ENCODE measurements at places on chromosomes 7 and 10. TPM values are rescaled to one million over a fixed set of nuclear protein-coding genes. Genes with fewer than 3 reads are reported as not detected.
A peak's percentile ranks its signal among the peaks of the same experiment; 100 is the strongest.

DNA sequence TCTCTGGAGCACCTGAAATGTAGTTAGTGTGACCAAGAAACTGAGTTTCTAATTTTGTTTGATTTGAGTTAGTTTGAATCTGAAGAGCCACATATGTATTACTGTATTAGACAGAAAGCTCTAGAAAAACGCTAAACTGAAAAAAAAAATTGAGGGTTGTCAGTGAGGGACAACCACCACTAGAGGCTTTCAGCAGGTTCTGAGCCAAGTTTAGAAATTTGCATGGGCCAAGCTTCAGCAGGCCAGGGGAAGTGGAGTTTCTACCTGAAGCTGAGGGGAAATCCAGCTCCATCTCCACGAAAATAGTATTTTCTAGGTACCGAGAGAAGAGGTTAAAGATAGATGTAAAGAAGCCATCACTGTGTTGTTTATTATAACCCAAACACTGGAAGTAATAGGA is 77.9 kb upstream of the PLXNA4 start:
- H3K27me3 ChIP-seq: no peaks in the 10 kb centered on the region
- H3K4me1 ChIP-seq: peaks cover 7% of the 10 kb centered on the region
- H3K27ac ChIP-seq: no peak overlapping the region

DNA sequence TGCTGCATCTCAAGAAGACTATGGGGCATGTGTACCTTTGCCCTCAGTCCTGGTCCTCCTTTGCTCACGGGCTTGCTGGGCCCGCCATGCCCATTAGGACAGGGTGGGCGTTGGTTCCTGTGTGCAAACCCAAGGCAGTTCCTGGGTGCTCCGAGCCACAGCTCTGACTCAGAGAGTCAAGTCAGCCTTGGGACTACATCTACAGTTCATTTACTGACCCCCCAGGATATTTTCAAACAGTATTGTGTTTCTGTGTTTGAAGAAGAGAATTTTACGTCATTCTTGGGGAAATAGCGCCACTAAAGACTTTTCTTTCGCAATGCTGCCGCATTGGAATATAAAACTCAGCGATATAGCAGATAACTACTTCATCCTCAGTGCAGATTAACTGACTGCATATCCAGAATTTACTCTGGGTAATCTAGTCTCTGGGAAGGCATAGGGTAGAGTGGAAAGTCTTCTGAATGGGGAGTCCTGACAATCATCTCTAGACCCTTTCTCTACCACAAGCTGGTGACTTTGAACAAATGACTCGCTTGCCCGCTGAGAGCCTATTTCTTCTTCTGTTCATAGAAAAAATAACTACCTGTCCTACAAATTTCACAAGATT is 638.9 kb upstream of the FZD8 start:
- H3K27ac ChIP-seq: no peak overlapping the region
- peaks cover 7% of the 10 kb centered on the region for H3K4me1 ChIP-seq
- H3K36me3 ChIP-seq: no peaks in the 10 kb centered on the region
- H3K27me3 ChIP-seq: no peaks in the 10 kb centered on the region
- H3K4me3 ChIP-seq: no peak overlapping the region
- DNase-seq: no peak

DNA sequence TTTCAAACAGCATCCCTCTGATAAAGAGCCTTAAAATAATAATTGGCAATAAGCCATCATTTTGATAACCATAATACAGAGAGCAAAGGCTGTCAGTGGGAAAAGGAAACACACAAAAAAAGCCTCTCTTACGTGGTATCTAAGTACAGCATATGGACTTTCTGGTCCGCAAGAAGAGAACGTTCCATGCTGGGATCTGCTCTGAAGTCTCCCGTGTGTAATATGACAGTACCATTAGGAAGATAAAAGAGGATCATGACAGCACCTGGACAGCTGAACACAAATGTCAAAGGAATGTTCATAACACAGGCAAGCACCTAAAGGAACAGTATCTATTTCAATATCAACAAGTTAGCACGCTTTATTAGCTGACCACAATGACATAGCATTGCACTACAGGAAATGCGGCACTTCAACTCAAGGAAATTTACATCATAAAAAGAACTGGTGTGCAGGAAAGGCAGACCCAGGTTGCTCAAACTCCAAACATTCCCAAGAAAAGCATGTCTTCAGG is 9.9 kb downstream of the DCLRE1A start:
- no peaks in the 10 kb centered on the region for H3K27me3 ChIP-seq
- H3K36me3 ChIP-seq: no peaks in the 10 kb centered on the region
- H3K4me3 ChIP-seq: no peak overlapping the region
- DNase-seq: no peak

DNA sequence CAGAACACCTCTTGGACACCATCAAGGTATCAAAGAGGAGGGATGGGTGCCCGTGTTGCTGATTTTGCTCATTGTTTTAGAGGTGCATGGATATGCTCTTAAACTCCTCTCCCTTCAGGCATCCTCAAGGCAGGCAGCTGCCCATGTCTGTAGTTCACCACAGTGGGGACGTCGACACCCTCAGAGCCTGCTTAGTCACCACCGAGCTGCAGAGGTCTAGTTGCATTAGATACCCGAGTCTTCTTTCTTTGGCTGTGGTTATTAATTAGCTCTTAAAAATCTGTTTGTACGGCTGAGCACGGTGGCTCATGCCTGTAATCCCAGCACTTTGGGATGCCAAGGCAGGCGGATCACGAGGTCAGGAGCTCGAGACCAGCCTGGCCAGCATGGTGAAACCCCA is 24.7 kb upstream of the TSPAN13 start:
- H3K4me3 ChIP-seq: no peak overlapping the region
- H3K27ac ChIP-seq: no peak overlapping the region

- no peaks in the 10 kb centered on the region for H3K27me3 ChIP-seq
- no peaks in the 10 kb centered on the region for H3K36me3 ChIP-seq
- no peaks in the 10 kb centered on the region for H3K4me1 ChIP-seq
- DNase-seq: no peak
Observed at GRCh38 chr10:61390851-61391250, 62.3 kb downstream of the TMEM26 start.

DNA sequence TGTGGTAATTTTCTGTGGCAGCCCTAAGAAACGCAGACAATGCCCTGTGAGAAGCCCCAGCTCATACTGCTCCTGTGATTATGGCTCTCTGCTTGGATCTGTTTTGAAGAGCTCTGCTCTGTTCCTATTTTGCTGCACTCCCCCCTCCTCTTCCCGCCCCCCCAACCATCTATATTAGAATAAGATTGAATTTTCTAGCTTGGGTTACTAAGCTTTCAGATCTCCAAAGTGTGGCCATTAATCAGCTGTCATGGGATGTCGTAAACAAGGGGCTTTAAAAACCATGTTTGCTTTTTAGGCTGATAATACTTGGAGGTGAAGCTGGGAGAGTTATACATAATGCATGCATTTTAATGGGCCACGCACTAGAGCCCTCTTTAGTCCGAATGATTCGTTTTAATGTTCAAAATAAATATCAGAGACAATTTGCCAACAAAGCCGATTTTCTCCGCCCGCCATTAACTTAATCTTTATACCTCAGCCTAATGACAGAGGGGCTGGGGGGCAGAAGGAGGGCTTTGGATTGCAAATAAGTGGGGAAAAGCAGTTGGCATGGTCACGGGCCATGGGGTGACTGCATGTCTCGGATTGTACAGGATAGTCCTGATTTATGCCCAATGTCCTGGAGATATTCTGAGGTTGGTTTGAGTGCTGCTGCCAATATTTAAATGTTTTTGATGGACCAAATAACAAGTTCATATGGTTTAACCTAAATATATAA is 165.5 kb downstream of the RPS24 start:
- H3K27me3 ChIP-seq: no peaks in the 10 kb centered on the region
- H3K4me1 ChIP-seq: no peaks in the 10 kb centered on the region
- DNase-seq: no peak

DNA sequence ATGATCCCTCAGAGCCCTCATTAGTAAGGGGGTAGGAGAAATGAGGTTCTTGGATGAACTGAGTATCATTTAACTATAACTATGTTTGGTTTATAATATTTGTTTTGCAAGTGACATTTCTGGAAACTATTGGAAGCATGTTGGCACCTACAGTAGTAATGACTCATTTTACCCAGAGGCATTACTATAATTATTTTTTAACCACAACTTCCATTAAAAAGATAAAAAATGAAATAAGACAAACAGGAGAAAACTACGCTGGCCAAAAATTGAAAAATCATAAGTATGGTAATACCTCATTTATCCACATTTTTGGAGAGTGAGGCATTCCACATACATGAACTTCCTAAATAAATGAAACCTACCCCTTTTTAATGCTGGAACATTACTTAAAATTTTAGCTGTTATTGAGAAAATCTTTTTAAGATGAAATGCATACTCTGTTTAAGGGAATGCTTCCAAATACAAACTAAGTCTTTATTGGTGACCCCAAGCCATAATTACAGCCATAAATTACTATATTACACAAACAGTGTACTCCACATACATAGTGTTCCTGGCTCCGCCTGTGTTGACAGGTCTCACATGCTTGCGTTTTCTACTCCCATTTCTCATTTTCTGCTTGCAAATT is 84.6 kb upstream of the CAPZA2 start:
- no peaks in the 10 kb centered on the region for H3K36me3 ChIP-seq
- DNase-seq: no peak
- H3K4me1 ChIP-seq: peaks cover 45% of the 10 kb centered on the region
- peak overlapping the region; percentile 32 for H3K27ac ChIP-seq
- no peak overlapping the region for H3K4me3 ChIP-seq
- H3K27me3 ChIP-seq: no peaks in the 10 kb centered on the region

- peak overlapping the region; percentile 97 for H3K27ac ChIP-seq
- H3K27me3 ChIP-seq: no peaks in the 10 kb centered on the region
- peak overlapping the region; percentile 96 for H3K4me3 ChIP-seq
- peaks cover 60% of the 10 kb centered on the region for H3K4me1 ChIP-seq
- no peaks in the 10 kb centered on the region for H3K36me3 ChIP-seq
Observed at GRCh38 chr7:74174606-74175082, 488 bp downstream of the EIF4H start.

DNA sequence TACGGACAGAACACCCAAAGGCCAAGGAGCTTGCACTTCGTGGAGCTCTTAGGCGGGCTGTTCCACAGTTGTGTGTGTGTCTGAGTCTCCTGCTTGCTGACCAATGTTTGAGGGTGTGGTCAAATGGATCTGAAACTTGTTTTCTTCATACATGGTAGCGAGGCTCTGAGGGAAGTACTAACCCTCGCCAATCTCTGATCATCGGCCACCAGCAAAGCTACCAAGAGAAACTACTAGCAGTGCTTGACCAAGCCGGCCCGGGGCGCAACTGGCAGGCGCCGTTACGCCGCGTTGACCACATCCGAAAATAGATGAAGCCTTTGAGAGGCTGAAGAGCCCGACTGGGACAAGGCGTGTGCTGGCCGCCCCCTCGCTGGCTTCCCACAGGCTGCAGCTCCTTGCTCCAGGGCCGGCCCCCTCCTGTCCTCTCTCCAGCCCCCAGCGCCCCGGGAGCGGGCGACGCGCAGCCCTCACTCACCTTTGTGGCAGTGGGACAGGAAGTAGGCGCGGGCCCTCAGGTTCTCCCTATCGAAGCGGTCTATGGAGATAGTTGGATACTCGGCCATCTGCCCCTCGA is 384 bp downstream of the DCLRE1C start:
- peak overlapping the region; percentile 91 for H3K27ac ChIP-seq
- peaks cover 17% of the 10 kb centered on the region for H3K4me1 ChIP-seq
- DNase-seq: peak; percentile 77
- H3K27me3 ChIP-seq: no peaks in the 10 kb centered on the region
- H3K36me3 ChIP-seq: no peaks in the 10 kb centered on the region
- H3K4me3 ChIP-seq: peak overlapping the region; percentile 62

- H3K27me3 ChIP-seq: no peaks in the 10 kb centered on the region
- peak overlapping the region; percentile 45 for H3K27ac ChIP-seq
- no peaks in the 10 kb centered on the region for H3K4me1 ChIP-seq
- H3K36me3 ChIP-seq: no peaks in the 10 kb centered on the region
Observed at GRCh38 chr10:24449321-24449740, 240.4 kb downstream of the KIAA1217 start.

GRCh38 chr10:131290781-131291180 is 20.7 kb downstream of the TCERG1L start:
- H3K27ac ChIP-seq: no peak overlapping the region
- no peak overlapping the region for H3K4me3 ChIP-seq
- no peaks in the 10 kb centered on the region for H3K4me1 ChIP-seq
- H3K27me3 ChIP-seq: no peaks in the 10 kb centered on the region
- no peaks in the 10 kb centered on the region for H3K36me3 ChIP-seq

Gene ARHGAP12
- 72.4 TPM for total RNA-seq

Gene TM9SF3
- total RNA-seq: 111 TPM

Gene DIP2C
- total RNA-seq: 50.5 TPM

Gene UTF1
- not detected for total RNA-seq

Gene LOXL4
- total RNA-seq: 6.7 TPM

Gene NPFFR1
- total RNA-seq: under 0.01 TPM

Measured in sigmoid colon (tissue), 7 donors.